NCI-H526 treated with DMSO at 0.1 percent for 48 hours (cell line): ENCODE measurements at places on chromosomes 6 and 20.

- no peak for DNase-seq
Observed at GRCh38 chr6:4509506-4509905, 266.7 kb upstream of the CDYL start.

DNA sequence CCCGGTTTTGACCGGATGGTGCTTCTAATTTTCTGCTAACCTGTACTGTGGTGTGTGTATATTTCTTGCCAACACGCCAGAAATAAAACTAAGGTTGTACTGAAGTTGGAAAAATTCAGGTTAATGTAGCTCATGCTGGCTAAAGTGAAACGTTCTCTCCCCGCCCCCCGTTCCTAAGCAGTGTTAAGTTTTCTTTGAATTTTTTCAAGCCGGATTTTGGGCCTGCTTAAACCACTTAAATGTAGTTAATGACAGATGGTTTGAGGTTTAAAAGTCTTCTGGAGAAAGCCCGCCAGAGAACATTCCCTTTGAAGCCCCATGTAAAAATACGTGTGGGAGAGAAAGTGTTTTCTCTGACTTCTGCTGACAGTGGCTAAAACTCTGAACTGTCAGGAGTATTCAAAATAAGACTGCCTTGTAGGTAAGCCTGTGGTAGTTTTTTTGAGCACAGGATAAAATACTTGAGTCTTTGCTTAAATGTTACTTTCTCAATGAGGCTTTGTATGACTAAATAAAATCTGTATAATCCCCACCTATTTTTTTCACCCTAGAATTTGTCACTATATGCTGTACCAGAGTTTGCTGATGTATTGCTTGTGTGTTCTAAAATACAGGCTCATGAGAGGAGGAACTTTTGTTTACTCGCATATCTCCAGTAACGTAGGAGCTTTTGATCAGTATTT lies 101.3 kb downstream of the OR2B2 start:
- DNase-seq: no peak

GRCh38 chr6:130598021-130598989 lies 228.9 kb upstream of the SMLR1 start:
- DNase-seq: no peak

DNA sequence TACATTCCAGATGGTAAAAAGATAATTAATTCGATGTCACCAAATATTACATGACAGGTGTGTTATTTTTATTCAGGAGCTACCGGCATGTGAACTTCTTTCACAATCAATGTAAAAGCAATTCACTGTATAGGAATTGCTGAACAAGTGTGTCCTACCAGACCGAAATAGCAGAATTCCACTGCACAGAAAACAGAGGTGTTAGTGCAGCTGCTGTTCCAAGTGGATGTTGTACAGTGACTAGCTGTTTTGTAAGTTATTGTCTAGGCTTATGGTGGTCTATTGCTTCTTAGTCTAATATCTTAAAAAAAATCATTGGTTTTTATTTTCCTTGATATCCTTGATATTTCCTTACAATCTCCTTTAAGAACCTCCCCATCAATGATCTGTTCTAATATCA lies 107.4 kb downstream of the COL19A1 start:
- DNase-seq: no peak

GRCh38 chr6:16722630-16723029 lies 38.6 kb downstream of the ATXN1 start:
- DNase-seq: no peak

DNA sequence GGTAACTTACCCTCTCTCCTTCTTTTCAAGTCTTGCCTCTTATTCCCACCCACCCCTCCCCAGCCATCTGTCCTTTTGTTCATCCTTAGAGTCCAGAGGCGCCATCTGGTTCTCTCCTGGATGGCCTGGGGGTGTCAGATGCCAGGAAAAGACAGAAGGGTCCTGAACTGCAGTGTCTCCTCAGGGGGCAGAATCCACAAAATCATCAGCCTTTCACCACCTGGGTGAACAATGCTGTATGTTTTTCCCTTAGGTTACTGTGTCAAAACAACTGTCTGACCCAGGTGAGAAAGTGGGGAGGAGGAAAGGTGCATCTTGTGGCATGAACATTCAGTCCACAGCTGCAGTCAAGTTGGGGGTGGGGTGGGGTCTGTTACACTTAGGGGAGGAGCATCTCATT lies 47.9 kb upstream of the FYN start:
- DNase-seq: no peak

DNA sequence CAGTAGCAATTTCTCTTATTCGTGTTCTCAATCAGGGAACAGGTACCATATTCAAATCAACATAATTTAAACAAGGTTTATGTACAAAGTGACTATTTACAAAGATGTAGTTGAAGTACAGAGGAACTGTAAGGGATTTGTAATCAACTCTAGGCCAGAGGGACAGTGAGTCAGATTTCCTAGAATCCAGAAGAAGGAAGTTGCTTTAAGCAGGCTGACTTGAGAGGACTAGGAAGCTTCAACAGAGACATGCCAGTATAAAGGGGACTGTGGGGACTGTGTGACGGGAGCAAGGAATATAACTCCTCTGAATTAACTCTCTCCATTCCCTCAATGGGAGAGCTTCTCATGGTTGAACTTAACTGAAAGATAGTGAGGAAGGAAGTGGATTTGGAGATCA lies 427.4 kb upstream of the JAG1 start:
- DNase-seq: no peak

- DNase-seq: peak; percentile 84
Observed at GRCh38 chr6:150600301-150601017, 774 bp downstream of the PLEKHG1 start.

GRCh38 chr20:23207826-23208540 lies 121.9 kb upstream of the CD93 start:
- no peak for DNase-seq

DNA sequence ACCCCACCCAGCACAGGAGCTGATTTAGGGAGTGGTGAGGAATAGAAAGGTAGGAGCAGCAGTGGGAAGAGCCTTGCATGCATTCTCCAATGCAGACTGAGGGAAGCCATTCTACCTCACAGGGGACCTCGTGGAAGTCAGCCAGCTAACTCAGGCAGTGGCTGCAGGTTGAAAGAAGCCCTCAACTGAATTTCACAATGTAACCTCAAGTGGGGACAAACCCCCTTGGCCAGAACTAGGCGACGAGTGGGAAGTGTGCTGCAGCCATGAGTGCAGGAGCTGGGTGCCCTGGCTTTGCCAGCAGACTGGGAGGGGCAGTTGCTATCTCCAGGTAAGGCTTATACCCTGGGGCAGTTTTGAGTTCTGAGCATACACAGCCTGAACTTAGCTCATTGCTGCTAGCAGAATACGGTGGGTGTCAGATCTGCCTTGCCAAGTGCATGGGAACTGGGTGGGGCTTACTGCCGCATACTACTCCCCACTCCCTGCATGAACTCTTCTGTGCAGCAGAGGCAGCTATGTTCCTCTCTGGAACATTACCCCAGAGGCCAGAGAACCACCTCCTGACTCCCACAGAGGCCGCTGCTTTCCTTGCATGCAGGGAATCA lies 126.5 kb downstream of the CDK19 start:
- no peak for DNase-seq

- DNase-seq: no peak
Observed at GRCh38 chr20:40314278-40314677, 374.8 kb downstream of the MAFB start.

- DNase-seq: no peak
Observed at GRCh38 chr6:162887981-162888689, 160.4 kb downstream of the PACRG start.
